ENCODE measurements at places on chromosomes 7 and 10. TPM values are rescaled to one million over a fixed set of nuclear protein-coding genes. Genes with fewer than 3 reads are reported as not detected.
A peak's percentile ranks its signal among the peaks of the same experiment; 100 is the strongest.

MMD2 gene
- total RNA-seq: not detected

DNA sequence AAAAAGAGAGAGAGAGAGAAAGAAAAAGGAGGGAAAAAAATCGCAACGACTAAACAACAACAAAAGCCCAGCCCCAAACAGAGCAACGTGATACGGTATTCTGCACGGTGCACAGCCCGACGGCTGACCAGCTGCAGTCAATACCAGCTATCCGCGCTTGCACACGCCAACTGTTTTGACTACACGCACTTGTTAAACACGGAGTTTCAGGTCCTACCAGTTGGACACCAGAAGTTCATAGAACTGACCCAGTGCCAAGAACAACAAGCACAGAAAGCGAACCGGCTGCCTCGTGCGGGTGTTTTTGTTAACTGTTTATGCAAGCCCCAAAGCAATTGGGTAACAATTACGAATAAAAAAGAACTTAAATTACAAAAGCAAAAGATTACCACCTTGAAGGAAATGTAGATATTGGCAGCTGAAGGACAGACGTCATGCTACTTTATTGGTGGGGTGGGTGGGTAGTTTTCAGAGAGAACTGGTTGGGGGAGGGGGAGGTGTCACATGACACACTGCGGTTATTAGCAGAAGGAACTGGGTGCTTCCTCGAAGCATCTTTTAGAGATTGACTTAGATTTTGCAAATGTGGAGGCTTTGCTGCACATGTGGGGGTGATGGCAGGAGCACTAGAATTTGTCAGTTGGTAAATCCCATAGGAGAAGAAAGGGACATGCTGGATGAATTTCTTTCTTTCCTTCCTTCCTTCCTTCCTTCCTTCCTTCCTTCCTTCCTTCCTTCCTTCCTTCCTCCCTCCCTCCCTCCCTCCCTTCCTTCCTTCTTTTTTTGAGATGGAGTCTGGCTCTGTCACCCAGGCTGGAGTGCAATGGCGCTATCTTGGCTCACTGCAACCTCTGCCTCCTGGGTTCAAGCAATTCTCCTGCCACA is 110.6 kb upstream of the EFCAB10 start:
- DNase-seq: peak; percentile 34

DNA sequence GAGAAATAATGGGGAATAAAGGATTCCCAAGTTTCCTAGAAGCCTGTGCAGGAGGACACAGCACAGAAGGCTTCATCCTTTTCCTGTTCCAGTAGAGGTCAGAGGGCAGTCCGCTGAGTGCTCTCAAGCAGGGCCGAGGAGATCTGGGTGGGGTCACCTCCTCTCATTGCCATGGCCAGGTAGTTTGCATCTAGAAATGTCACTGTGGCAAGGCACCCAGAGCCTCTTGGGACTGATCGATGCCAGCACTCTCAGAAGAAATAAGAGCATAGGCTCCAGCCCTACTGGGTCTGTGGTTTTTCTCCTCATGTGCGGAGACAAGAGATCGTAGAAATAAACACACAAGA is 7.9 kb downstream of the NUB1 start:
- no peak for DNase-seq

GRCh38 chr7:33698041-33698440 is 207.3 kb upstream of the BMPER start:
- no peak for DNase-seq

DNA sequence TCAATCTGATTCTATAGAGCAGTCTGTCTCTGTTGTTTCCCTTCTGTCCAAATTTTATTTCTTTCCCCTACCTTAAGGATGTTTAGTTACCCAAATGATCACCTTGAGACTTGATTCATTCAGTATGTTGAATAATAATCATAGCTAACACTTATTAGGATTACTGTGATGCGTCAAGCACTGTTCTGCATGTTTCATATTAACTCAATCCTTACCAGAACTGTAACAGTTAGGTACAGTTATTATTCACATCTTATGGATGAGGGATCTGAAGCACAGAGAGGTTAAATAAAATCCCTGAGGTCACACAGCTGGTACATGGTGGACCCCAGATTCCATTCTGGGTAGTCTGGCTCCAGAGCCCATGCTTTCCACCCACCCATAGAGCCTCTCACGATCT is 97.9 kb upstream of the SAMD8 start:
- DNase-seq: no peak

DNA sequence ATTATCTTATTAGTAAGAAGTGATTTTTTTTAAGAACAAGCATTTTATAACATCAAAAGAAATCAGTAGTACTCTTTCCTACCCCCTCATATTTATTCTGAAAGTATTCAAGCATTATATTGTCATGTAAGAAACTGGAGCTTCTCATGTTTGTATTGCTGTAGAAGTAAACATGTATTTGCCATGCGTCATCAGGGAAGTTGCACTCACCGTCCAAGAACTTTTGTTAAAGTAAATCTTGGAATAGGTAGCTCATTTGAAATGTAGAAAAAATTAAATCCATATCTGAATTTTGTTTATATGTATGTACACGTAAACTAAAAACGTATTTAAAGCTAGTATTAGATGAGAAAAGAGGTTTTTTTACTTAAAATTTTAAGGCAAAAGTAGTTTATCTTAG is 96.8 kb downstream of the PTEN start:
- no peak for DNase-seq

- no peak for DNase-seq
Measured at GRCh38 chr7:113794573-113794972, 124.2 kb downstream of the PPP1R3A start.
